ENCODE measurements at places on chromosomes 4 and X. TPM values are rescaled to one million over a fixed set of nuclear protein-coding genes. Genes with fewer than 3 reads are reported as not detected.

The CUL4B gene
- total RNA-seq = 18.3 TPM

The YY2 gene
- total RNA-seq = 0.46 TPM

The GPR50 gene
- total RNA-seq = not detected

The GRK4 gene
- total RNA-seq = 7.7 TPM

The GAGE12J gene
- total RNA-seq = not detected

The YTHDC1 gene
- 52.0 TPM for total RNA-seq

The TGIF2LX gene
- not detected for total RNA-seq

The RPA4 gene
- 0.19 TPM for total RNA-seq

The PIM2 gene
- 3.2 TPM for total RNA-seq

The NPY1R gene
- total RNA-seq = 0.46 TPM

The S100G gene
- total RNA-seq = not detected

The HTR2C gene
- not detected for total RNA-seq

The DIPK2B gene
- 21.4 TPM for total RNA-seq

The NPY2R gene
- total RNA-seq = not detected

Measured in Right ventricle myocardium inferior (tissue), 1 donor.